Stimulated activated memory B cell treated with anti-CD40 and anti-IgM and Interleukin-4, amounts not matched to agents 10 μg/mL and 1 μg/mL and 100 μg/mL, for 72 hours (primary cell): ENCODE measurements at places on chromosomes 7 and 10.
A peak's percentile ranks its signal among the peaks of the same experiment; 100 is the strongest.

- peak; percentile 87 for ATAC-seq
Measured at GRCh38 chr7:98641646-98642500, 24.8 kb downstream of the NPTX2 start.

DNA sequence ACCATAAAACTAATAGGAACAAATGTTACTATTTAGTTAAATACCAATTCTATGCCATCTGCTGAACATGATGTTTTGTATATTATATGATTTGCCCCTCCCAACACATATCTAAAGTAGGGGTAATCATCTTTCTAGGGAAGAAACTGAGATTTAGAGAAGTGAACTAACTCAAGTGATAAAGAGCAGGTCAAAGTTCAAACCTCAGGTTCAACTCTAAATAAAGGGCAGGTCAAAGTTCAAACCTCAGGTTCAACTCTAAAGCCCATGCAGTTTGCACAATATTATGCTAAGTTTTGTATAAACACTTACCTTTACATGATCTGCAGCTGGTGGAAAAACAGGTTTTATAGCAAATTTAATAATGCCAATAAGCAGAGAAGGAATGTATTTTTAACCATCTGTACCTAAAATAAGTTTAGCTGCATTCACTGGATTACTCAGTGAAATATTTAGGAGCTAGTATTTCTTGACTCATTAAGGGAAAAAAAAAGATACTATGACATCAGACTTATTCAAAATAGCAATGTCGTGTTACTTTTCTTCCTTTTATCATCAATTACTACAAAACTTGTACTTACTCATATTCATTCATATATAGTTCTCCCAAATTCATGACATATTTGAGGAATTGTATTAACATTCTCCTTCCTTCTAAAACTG, 1194.3 kb upstream of the CELF2 start:
- no peak for ATAC-seq

- no peak for ATAC-seq
Measured at GRCh38 chr10:114053946-114054345, 10.3 kb downstream of the ADRB1 start.

GRCh38 chr10:72561745-72562166, 64.1 kb downstream of the MICU1 start:
- ATAC-seq = peak; percentile 80

DNA sequence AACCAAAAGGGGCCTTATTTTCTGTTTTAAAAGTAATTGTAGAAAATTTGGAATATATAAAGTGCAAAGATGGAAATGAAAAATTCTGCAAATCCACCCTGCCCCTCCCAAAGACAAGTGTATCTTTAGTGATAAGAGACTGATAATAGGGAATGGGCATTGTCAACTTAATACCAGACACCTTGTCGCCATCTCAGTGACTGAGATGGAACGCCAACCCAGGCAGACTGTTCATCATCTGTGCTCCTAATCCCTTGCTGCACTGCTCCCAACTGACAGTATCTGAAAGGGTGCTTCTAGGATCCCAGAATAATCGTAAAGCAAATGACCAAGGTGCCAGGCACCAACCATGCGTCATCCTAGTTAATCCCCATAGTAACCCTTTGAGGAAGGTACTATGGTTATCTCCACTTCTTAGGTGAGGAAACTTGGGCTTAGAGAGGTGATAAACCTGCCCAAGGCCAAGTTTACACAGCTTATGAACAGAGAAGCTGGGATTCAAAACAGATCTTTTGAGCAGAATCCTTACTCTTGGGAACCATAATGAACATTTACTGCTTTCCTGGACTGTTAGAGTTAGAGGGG, 583.7 kb downstream of the GATA3 start:
- ATAC-seq = no peak

GRCh38 chr10:118266098-118266748, 75.9 kb downstream of the FAM204A start:
- no peak for ATAC-seq

GRCh38 chr10:57624066-57624465, 643.6 kb downstream of the IPMK start:
- no peak for ATAC-seq

DNA sequence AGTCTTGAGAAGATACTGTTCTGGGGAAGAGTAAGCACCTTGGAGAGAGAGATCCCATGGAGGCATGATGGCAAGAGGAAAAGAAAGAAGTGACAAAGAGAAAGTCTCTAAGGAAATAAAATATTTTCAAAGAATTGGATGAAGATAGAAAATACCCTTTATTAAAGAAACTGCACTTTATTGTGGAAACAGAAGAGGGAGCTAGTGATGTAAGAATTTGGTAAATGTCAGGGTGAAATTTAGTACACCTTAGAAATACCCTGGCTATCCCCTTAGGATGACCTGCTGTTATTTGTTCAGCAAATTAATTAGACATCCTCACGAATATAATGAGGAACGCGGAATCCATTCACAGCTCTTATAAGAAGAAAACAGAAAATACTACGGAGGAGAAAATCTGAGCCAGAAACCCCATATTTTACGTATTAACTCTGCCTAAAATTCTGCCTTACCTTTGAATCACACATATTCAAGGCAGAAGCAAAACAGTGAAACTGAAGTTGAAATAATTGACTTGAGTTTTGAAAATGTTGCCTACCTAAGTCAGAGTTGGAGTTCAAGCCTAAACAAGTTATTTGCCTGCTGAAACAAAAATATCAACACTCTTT, 90.7 kb downstream of the TFPI2 start:
- no peak for ATAC-seq

GRCh38 chr7:151382079-151382885, 27.6 kb downstream of the WDR86 start:
- ATAC-seq = peak; percentile 9

GRCh38 chr7:28434510-28434909, 22.2 kb downstream of the CREB5 start:
- ATAC-seq = no peak

- no peak for ATAC-seq
Measured at GRCh38 chr10:44393051-44393630, 8.2 kb upstream of the CXCL12 start.

DNA sequence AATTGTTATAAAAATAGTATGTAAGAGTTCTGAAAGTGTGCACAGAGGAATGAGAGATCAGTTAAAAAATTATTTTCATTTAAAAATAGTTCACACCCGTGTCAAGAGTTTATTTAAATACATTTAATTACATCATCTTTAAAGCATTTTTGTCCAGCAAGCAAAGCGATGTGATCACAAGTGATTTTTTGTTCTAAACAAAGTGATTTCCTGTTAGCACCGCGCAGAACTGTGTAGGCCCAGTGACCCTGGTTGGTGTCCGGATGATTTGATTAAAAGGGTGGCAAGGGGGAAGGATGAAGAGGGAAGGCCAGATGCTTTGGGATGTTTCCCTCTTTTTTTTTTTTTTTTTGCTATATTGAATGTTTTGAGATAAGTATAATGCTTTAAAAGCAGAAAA, 227.8 kb upstream of the PITRM1 start:
- ATAC-seq = no peak

DNA sequence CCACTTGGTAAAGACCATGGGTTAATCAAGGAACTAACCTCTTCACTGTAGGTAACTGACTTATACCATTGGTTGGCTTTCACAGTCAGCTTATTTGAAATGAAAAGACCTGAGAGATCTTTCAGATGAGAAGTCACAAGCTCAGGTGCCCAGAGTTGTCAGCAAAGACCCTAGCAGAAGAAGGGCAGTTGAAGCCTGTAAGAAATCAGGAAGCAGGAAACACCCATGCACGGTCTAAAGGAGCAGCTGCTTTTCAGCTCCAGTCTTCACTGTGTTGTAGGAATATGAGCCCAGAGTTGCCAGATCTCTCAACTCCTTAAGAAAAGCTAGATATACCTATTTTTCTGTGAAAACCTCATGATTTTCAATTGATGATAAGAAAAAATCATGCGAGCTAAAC, 130.0 kb downstream of the ARID5B start:
- no peak for ATAC-seq

GRCh38 chr7:48420206-48420605, 248.9 kb downstream of the ABCA13 start:
- no peak for ATAC-seq

DNA sequence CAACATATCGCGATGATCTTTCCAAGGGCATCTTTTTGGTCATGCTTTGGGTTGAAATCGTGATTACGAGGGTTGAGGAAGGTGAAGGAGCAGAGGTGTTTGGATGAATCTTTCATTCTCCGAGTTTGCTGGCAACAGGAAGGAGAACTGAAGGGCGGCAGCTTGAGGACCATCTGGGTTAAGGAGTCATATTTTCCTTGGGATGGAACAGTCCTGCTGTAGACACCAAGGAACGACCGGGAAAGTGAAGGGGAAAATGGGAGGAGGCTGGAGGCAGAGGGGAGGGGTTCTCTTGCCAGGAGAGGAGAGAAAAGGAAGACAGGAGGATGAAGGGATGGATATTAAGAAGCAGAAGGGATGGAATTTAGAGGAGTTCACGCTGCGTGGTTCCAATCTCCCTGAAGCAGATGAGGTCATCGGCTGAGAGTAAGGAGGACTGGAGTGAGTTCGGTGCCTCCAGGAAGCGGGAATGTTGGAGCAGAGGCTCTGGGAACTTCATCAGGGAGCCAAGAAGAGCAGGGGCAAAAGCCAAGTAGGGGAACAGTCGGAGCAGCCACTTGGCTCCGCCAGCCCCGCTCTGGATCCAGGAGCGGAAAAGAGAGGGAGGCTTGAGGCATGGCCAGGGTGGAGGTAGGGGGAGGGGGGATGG, 116.6 kb upstream of the GALNT17 start:
- ATAC-seq = no peak

DNA sequence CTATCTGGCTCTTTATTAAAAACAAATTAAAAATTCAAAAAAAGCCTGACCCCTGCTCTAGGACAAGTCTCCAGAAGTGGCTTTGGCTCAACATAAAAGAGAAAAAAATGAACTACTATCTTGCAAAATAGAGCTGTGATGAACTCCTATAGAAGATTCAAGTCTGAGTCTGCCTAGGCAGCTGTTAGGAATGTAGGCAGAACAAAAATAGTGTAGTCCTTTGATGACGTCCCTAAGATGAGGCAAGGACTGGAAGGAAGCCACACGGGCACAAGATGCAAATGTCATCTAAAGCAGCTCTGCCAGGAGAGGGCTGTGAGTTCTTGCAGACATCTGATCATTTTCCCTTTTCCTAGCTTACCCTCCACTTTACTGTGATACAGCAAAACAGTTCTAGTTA, 20.5 kb downstream of the ASNS start:
- no peak for ATAC-seq

DNA sequence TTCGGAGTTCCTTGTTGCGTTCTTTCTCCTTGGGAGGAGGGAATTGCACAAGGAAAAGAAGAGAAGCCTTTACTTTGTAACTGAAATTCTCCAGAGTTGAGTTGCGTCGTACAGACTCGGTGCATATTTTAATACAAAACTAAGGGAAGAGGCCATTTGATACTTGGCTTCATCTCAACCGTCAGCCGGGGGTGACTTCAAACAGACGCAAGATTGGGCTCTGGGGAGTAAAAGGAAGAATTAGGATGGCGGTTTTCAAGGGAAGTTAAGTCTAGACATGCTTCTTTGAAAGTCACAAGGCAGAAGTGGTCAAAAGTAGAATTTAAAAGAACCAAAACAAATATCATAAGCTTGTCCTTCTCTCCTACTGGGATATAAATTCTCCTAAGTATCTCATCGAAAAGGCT, 1.6 kb downstream of the PRR15 start:
- no peak for ATAC-seq

GRCh38 chr10:125448596-125448995, 234.4 kb downstream of the TEX36 start:
- no peak for ATAC-seq

- no peak for ATAC-seq
Measured at GRCh38 chr10:13725594-13725993, 138.8 kb downstream of the PRPF18 start.

- ATAC-seq = no peak
Measured at GRCh38 chr7:44703921-44704320, 44.7 kb upstream of the ZMIZ2 start.

DNA sequence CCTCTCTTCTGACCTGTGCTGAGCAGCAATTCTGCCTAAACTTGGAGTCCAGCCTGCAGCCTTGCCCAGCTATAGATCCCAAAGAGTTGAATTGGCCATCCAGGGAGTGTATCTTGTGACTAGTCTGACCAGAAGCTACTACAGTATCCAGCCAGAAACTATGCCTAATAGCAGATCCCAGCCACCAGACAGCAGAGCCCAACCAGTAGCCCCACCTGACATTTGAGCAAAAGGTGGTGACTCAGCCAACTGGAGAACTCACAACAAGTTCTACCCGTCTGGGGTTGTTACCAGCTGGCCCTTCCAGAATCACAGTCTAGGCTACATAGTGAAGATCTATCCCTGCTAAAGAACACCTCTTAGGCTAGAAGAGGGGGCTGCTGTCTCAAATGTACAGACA, 315.0 kb downstream of the CRPPA start:
- no peak for ATAC-seq

- no peak for ATAC-seq
Measured at GRCh38 chr10:72461085-72461484, 106.4 kb upstream of the DNAJB12 start.

- ATAC-seq = no peak
Measured at GRCh38 chr7:2864204-2864985, 20.3 kb upstream of the GNA12 start.
